ENCODE measurements at places on chromosomes 6 and 20.

- DNase-seq = no peak
These were observed 43.0 kb downstream of the PRDM1 start for GRCh38 chr6:106128981-106129781.

- no peak for DNase-seq
These were observed 355.1 kb upstream of the ADGRB3 start for GRCh38 chr6:68279793-68280557.

GRCh38 chr6:125794342-125795137, 3.8 kb downstream of the NCOA7 start:
- no peak for DNase-seq

- no peak for DNase-seq
These were observed 3.0 kb upstream of the KIF16B start for GRCh38 chr20:16576219-16576618.

DNA sequence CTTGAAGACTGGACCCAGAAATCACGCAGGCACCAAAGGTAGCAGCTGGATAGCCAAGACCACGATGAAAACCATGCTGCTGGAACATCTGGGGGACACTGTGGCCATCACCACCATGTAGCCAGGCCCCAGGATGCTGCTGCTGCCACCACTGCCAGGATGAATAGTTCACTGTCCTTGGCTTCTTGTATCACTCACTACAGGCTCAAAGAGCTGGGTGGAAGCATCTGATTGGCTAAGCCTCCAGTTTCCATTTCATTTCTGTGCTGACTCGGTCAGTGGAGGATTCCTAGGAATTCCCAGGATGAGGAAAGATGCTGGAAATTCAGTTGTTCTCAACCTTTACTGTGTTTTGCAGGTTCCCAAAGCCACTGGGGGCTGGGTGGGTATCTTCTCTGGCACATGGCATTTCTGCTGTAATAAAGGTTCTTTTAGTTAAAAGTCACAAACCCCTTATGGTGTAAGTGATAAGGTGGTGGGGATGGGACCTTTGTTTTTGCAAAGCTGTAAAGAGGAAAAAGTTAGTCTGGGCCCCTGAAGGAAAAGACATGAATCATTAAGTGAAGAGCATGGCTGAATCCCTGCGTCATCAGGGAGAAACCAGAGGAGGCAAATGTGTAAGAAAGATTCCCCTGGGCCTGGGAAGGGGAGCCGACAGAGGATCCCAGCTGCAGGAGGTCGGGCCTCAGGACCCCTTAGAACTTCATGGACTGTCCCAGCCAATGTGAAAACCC, 75.6 kb upstream of the RNF24 start:
- DNase-seq = no peak

- no peak for DNase-seq
These were observed 797.9 kb upstream of the SLC35B3 start for GRCh38 chr6:9233226-9233625.

GRCh38 chr6:93701526-93701925, 282.2 kb upstream of the EPHA7 start:
- no peak for DNase-seq

DNA sequence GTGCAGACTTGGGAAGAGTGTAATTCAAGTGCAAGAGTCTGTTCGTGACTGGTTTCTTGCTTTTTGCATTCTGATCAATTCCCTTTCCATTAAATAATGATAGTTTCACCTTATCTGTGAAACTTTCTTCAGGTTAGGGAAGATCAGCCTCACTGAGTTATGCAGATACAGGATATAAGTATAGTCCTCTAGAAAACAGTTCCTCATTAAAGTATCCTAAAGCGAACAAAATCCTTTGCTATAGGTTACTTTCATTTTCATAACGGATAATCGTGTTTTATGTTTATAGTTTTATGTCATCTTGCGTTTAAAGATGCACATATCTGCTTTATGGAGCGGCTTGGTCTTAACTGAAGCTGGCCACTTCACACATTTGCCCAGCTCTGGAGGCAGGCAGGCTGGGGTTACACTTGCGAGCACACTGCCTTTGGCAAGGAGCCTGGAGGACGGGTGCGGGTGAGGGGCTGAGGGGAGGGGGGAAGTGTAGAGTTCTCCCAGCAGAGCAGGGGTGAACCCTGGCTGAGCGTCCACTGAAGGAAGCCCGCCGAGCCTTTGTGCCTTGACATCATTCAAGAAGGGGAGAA, 123.5 kb upstream of the IFNGR1 start:
- DNase-seq = no peak

- no peak for DNase-seq
These were observed 42.0 kb upstream of the PXDC1 start for GRCh38 chr6:3793545-3793944.

DNA sequence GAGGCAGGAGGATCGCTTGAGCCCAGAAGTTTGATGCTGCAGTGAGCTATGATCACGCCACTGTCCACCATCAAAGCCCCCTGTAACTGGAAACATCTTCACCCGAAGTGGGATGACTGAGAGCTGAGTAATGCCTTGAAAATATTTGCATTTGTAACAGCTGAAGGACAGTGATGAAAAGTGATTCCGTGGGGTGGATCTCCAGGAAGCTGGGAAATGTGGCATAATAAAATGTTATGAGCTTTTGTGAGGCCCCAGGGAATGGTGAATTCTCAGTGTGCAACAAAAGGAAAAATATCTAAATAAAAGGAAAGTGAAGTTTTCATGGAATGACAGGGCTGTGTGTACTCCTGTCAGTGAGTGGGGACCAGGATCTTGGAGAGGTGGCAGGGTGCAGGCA, 92.0 kb downstream of the JAG1 start:
- DNase-seq = no peak

DNA sequence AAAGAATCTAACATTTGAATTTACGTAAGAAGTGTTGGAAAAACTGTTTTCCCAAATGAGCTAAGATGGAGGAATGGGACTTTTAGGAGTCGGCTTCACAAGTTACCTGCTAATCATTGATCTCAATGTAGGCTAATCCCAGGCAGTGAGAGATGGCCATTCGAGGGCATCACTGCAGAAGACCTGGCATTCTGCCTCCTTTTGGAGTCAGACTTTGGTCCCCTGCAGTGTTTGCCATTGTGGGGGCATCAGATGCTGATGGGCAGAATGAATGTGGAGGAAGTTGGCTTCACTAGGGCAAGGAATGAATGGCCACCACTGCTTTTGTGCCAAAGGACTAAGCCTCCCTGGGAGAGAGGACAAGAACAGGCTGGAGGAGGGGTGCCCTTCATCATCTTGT, 55.7 kb upstream of the NKX2-2 start:
- DNase-seq = no peak

- no peak for DNase-seq
These were observed 56.0 kb downstream of the CLIC5 start for GRCh38 chr6:45959534-45960145.

DNA sequence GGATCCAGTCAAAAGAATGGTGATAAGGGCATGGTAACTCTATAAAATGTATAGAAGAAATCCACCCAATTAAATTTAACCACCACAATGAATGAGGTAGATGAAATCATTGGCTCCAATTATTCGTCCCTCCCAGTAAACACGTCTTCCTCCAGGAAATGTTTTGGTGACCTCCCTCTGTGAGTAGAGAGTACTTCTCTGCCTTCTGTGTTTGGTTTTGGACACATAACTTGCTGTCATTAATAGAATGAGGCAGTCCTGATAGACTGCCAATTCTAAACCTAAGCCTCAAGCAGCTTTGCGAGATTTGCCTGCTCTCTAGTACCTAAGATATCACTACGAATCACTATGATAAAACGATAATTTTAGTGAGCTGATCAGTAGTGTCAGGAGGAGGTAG, 632.8 kb downstream of the HDGFL1 start:
- DNase-seq = no peak

DNA sequence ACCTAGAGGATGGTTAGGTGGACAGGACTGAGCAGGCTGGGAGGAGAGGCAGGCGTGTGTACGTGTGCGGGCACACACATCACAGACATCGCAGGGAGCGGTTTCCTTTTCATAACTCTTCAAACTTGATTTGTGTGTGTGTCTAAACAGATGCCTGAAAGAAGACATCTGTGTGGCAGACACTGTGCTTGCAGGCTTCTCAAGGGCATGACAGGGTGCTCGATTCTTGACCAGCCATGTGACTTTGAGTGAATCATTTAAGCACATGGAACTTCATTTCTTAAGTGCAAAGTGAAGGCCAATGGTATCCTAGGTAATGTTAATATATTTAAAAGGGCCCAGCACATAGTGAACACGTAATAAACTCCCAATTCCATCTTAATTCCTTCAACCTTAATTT, 186.5 kb downstream of the SCP2D1 start:
- no peak for DNase-seq

GRCh38 chr6:154656660-154657059, 76.6 kb upstream of the SCAF8 start:
- no peak for DNase-seq

Data from activated B cell treated with CpG ODN at 0.5 μM for 24 hours (primary cell).